Fibroblast of upper back skin (primary cell): ENCODE measurements at places on chromosomes 1 and 21.
A peak's percentile ranks its signal among the peaks of the same experiment; 100 is the strongest.

GRCh38 chr1:154975409-154976059 lies 1.1 kb downstream of the CKS1B start:
- peak; percentile 55 for DNase-seq

DNA sequence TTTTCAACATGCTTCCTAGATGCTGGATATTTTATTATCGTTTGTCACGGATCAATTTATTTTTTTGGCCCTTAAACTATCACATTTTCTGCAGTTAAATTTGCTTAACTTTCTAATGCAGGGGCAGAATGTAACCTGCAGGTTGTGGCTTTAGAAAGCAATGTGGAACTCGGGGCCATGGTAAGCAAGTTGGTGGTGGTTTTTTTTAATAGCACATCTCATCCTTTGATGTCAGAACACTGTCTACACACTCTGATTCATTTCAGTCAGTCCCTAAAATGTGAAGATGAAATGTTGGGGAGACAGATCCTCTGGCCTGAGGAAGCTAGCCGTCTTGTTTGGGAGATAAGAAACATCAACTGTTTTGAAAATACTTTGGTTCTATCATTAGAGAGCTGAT lies 89.5 kb downstream of the GALNT2 start:
- no peak for DNase-seq

DNA sequence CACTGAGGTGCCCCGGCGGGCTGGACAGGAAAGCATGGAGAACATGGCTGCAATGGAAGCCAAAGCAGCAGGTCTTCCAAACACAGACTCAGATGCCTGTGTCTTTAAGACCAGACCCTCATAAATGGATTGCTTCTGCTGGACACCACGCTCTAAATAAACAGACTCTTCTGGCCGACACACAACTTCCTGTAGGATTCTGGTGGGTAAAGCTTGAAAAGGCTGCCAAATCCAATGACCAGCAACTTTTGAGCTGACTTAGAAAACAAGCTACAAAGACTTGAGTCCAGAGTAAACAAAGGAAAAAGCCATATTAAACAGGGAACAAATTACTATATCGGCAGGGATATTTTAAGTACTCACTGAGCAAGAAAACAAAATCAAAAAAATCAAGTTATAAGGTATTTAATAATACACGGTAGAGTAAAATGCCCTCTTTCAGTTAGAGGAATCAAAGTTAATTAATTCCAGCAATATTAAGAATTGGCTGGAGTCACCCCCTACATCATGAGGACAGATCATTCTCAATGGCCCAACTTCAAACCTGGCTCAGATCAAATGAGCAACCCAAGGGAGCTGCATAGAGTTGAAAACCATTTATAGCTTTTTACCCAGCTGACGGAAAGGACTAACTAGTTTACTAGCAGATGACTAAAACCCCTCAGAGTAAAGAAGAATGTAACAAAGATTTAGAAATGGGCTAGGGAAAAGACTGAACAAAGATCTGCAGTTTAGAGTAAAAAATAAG lies 102.4 kb downstream of the TGFBR3 start:
- no peak for DNase-seq

DNA sequence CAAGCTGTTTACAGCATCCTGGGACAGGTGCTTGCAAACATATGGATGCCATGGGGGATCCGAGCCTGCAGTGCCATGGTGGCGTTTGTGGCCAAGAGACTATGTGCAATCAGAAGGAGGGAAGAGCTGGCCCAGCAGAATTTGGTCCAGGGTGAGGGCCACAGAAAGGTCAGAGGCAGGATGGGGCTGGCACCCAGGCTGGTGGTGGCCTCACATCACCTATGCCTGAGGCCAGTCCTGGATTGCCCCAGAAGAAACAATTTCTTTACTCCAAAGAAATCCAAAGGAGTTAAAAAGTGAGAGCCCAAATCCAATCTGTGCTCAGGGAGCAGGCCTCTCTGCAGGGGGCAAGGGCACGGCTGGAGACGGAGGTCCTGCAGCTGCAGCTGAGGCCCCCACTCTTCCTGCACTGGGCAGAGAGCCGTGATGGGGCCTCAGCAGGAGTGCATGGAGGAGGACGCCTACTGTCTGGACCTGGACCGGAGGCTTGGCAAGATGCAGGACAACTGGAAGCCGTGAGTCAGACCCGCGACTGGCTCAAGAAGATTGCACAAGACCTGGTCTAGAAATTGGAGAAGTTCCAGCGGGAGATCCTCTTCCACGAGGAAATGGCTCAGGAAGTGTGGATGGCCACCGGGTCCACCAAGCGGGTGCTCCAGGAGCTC lies 163.5 kb downstream of the RYR2 start:
- DNase-seq: peak; percentile 1

GRCh38 chr1:91201694-91202093 lies 179.9 kb upstream of the ZNF644 start:
- DNase-seq: no peak

- peak; percentile 49 for DNase-seq
Measured at GRCh38 chr1:201845331-201846083, 16.6 kb downstream of the IPO9 start.

DNA sequence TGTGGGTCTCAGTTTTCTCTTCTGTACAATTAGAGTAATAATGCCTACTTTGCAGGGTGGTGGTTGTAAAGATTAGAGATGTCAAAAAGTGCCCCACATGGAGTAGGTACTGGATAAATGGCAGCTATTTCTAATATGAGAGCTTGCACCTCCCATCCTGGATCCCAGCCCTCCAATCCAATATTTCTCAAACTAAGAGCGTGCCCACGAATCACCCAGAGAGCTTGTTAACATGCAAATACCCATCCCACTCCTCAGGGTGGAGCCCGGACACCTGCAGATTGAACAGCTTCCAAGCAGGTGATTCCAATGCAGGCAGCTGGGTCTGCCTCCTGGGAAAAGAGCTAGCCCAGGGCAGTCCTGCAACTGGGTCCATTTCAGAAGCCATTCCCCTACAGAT lies 33.0 kb downstream of the LRRN2 start:
- no peak for DNase-seq
